ENCODE measurements at places on chromosomes 1 and 21.

DNA sequence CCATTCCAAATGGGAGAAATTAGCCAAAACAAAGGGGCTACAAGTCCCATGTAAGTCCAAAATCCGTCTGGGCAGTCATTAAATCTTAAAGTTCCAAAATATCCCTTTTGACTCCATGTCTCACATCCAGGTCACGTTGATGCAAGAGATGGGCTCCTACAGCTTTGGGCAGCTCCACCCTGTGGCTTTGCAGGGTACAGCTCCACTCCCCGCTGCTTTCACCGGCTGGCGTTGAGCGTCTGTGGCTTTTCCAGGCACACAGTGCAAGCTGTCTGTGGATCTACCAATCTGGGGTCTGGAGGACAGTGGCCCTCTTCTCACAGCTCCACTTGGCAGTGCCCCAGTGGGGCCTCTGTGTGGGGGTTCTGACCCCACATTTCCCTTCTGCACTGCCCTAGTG, 130.2 kb downstream of the TPR start:
- DNase-seq = no peak

DNA sequence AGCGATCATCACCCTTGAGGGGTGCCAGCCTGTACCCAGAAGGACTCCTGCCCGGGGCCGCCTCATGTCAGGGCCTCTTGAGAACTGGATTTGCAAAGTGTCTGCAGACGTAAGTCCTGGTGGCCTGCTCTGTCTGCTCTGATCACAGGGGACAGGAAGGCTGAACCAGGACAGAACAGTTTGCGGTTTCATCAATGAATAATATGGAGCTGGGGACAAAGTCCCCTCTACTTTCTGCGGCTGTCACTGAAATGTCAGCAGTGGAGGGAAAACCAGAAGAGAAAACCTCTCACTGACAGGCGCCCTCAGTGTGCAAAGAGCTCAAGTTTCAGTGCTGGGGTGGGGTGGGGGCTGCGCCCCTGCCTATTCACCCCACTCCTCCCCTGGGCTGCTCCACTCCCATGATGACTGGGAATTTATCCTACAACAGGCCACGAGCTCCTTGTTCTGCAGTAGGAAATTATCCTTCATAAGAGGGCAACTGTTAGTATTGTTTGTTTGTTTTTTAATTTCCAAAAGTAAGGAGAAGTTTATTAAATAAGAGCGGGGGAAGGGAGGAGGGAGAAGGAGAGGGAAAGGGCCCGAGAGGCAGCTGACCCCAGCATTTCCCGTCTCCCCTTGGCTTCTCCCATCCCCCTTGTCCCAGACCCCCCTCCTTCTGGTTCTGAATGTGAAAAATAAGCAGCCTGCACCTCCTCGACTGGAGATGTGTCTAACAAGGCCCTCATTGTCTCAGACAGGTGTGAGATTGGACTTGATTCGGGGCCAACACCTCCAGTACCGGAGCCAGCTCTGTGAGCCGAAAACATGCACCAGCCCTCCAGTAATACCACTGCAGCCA, 149.2 kb downstream of the CLIC6 start:
- DNase-seq = no peak

- DNase-seq = no peak
Observed at GRCh38 chr1:222530852-222531251, 17.1 kb downstream of the HHIPL2 start.

DNA sequence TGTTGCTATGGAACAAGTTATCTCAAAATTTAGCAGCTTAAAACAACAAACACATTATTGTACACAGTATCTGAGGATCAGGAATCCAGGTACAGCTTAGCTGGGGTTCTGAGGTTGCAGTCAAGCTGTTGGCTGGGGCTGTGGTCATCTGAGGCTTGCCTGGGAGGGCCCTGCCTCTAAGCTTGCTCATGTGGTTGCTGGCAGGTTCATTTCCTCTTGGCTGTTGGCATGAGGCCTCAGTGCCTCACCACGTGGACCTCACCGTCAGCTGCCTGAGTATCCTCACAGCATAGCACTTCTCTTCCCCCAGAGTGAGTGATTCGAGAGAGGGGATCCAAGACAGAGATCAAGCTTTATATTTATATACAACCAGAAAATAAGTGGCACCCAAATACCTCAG, 18.6 kb downstream of the NTPCR start:
- no peak for DNase-seq

DNA sequence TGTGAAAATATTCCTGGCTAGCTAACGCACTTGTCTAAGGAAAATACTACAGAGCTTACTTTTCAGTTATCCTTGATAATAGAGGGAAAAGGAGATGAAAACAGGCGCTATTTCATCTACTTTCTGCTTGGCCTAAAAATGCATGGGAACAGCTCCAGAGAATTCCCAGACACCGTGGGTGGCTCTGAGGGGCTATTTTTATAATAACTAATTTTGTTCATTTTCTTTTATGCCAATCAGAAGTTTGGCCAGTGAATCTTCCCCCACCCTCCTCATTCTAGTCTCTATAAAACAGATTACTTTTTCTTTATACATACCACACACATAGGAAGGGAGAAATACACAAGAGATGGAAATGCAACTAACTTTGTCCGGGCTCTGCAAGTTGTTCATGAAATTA, 322.9 kb downstream of the SETD4 start:
- DNase-seq = no peak

- peak; percentile 72 for DNase-seq
Observed at GRCh38 chr1:2148691-2149090, 45.9 kb downstream of the FAAP20 start.

GRCh38 chr1:14853518-14853917, 255.0 kb downstream of the KAZN start:
- no peak for DNase-seq

- no peak for DNase-seq
Observed at GRCh38 chr21:41048623-41049022, 119.3 kb upstream of the BACE2 start.

DNA sequence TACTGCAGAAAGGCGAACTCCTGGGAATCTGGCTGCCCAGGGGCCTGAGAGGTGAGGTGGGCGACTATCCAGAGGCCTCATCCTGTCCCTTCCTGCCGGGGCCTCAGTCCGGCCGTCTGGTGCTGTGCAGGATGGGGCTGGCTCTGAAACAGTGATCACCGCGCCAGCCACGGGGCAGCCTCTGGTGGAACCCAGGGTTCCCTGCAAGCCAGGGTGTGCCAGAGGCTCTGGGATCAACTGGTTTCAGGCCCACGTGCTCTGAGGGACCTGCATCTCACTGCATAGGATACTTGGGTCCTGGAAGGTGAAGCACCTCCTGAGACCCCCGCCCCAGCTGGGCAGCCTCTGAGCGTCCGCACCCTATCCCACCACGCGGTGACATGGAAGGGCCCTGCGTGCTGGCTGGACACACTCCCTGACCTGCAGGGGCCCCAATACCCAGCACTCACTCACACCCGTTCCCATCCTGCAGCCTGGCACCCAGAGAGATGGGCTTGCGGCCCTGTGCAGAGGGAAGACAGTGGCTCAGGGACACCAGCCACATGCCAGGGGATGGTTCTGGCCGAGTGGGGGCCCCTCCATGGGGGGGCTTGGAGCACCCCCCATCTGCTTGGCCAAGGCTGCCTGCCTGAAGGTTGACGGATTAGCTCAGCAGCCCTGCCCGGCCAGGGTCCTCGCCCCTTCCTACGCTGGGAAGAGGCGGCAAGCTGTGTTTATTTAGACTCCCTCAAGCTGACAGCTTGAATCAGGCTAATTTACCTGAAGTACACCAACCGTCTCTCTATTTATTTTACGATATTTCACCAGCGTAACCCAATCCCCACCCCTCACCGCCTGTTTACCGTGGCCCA, 64.3 kb upstream of the TTC34 start:
- DNase-seq = no peak

GRCh38 chr1:2554621-2555387, 1.4 kb upstream of the TNFRSF14 start:
- DNase-seq = peak; percentile 78

DNA sequence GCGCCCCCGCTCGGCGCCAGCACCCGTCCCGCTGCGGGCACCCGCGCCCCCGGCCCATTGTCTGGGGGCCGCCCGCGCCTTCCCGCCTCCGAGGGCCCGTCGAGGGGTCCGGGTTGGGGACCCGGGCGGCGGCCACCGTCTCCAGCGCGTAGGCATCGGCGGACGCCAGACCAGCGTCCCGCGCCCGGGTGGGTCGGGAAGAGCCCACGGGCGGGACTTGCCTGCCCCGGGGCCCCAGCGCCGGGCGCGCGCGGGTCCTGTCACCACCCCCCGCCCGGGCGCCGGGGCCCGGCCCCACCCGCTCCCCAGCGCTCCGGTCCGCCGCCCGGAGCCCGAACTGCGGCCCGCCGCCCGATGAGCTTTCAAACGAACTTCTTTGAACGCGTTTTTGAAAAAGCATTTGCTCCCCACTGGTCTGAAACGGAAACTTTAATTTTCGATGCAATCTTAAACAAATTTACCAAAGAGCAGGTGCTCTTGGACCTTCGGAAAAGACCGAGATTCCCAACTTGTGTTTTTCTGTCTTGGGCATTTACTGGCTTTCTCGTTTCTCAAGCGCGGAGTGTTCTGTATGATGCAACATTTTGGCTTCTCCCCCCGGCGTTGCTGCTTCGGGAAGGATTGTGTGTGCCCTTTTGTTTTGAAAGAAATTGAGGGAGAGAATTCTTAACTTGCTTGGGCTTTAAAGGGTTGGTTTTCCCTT, 615 bp downstream of the CLIC4 start:
- DNase-seq = peak; percentile 34

DNA sequence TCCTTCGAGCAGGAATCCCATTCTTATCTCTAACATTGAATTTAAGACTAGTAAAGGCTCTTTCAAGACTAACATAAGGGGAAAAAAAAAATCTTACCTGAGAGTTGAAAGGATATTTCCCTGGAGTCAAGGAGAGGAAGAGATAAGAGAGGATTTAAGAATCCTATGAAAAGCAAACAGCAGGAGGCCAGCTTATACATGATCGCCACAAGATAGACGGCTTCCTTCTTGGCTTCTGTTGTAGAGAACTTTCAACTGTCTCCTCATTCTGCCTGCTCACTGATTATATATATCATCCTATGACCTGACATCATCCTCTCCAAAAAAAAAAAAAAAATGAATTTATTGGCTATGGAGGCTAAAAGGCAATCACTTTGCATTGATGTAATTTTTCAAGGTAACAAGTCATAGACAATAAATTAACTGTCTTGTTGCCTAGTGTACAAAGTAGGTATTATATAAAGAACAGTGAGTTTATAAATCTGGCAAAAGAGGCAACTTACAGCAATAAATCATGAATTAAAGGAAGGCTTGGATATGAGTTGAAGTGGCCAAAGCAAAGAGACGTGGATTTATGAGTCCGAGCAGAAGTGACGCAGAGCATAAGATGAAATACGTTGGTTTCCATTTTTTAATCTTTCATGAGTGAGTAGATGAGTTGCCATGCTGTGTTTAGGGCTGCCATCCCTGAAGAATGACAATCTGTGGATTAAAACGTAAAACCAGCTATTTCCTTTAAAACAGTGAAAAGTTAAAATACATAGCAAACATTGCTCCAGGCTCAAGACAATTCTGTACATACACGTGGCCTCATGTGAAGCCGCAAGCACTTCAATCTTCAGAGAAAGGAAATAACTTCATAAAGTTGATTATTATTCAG, at the start of gene UTS2:
TSS of gene UTS2 (minus strand) at position 262 of the 880 bp plus-strand sequence. CDS start at position 200, 62 bp downstream.
- no peak for DNase-seq

- DNase-seq = no peak
Observed at GRCh38 chr1:161082996-161083747, 6.2 kb downstream of the NECTIN4 start.

DNA sequence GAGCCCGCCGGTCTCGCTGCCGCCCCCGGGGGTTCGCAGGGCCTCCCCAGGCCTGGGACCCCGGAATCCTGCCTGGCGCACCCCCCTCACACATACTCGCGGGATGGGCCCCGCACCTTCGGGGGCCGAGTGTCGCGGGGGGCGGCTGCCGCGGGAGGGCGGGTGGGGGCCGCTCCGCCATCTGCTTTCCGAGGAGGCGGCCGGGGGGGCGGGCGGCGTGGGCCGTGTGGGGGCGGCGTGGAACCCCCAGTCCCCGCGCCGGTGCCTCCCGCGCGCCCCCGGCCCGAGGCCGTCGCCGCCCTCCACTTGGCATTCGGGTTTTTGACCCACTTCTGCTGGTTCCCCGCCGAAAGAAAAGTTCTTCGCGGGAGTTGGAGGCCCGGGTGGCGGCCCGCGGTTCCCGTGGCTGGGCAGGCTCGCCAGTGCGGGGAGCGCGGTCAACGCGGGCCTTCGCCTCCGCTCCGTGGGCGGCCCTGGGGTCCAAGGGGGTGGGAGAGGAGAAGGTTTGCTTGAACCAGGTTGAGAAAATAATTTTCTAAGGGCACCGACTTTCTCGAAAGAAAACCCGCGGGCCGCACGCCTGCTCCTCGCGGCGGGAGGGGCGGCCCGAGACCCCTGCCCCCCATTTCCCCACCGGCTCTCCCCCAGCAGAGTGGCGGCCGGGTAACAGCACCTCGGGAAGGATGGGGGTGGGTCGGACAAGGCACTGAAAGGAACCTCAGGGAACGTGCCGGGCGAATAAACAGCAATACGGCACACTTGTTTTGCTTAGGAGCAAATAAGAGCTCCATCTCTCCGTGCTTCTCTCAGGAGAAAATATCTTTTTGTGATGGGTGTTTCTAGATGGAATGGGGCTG, 1.6 kb downstream of the PHF13 start:
- peak; percentile 26 for DNase-seq

- no peak for DNase-seq
Observed at GRCh38 chr1:3799976-3800685, 3.8 kb upstream of the LRRC47 start.
